Stimulated activated CD8-positive, alpha-beta memory T cell treated with anti-CD3 and anti-CD28 coated beads, Interleukin-2, amount 100 ng/mL, for 1 hour (primary cell): ENCODE measurements at places on chromosomes 3 and 15.

DNA sequence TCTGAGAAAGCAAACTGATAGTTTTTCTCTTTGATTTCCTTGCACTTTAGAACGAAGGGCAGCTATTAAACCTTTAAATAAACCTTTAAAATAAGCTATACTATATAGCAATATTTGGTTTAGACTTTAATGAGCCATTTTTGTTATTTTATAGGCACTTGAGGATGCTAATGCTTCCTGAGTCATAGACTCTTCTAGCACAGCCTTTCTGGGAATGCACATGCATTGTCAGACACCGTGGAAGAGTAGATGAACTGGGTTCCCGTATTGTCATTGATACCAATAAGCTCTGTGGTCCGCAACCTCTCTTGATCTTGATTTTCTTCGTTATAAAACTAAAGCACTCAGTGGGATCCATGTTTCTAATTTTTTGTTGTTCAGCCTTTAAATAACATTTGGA is 27.6 kb downstream of the CERS3 start:
- DNase-seq = no peak

GRCh38 chr3:139780593-139780992 is 102.8 kb upstream of the NMNAT3 start:
- no peak for DNase-seq

DNA sequence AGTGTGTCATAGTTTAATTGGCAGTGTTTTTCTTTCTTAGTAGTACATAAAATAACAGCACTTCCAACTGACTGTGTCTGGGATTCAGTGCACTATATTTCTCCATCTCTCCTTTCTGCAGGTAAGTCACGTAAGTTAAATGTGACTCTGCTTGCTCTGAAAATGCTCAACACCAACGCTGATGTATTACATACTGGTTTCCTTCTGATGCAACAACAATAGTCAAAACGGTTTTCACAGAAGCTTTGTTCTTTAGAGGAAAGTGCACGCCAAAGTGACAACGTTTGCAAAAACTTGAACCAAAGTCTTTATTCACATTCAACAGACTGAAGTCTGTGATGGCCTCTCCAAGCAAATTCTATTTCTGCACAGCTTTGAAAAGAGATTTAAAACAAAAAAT is 707.1 kb upstream of the CFAP20DC start:
- no peak for DNase-seq

GRCh38 chr3:110575702-110576101 is 495.9 kb upstream of the NECTIN3 start:
- no peak for DNase-seq

DNA sequence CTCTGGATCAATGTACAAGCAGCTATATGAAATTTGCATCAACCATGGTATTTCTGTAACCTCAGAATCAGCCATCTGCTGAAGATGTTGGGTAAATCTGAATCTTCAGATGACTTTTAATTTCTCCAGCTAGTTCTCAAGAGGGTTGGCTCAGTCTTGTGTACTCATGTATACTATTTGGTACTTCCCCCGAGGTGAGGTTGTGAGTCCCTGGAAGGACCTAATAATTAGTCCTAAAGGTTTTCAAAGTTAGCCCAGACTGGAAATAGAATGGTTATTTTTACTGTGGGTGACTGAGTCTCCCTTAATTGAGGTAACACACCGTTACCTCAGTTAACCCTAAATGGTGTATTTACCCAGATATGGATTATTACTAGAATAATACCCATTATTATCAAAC is 104.3 kb upstream of the THSD4 start:
- DNase-seq = no peak

DNA sequence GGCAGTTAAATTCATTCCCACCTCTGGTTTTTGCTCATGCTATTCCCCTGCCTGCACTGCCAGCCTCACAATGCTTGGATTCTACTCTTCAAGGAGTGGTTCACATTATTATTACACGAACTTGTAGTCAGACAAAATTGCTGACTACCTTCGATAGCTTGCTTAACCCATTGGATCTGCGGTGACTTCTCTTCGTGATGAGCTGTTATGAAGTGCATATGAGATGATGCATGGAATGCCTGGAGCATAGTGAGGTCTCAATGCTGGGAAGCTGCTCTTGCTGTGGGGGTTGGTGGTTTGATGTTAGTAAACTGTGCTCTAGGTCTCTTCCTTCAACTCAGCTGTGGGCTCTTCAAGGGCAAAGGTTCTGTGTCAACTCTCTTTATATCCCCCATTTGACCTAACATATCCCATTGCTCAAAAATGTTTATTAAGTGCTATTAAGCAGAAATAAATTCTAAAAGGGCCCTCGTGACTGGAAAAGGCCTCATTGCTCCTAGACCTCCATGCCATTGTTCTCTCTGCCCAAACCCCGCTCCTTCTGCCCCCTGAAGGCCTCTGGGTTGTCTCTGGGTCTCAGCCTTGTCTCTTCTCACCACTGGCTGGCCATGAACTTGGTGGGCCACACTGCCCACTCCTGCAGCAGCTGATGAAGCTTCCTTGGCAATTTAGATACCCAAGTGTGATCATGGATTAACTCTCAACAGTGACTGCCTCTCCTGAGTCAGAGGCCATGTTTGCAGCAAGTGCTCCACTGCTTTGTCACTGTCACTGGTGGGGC is 4.5 kb upstream of the SLCO2A1 start:
- no peak for DNase-seq

DNA sequence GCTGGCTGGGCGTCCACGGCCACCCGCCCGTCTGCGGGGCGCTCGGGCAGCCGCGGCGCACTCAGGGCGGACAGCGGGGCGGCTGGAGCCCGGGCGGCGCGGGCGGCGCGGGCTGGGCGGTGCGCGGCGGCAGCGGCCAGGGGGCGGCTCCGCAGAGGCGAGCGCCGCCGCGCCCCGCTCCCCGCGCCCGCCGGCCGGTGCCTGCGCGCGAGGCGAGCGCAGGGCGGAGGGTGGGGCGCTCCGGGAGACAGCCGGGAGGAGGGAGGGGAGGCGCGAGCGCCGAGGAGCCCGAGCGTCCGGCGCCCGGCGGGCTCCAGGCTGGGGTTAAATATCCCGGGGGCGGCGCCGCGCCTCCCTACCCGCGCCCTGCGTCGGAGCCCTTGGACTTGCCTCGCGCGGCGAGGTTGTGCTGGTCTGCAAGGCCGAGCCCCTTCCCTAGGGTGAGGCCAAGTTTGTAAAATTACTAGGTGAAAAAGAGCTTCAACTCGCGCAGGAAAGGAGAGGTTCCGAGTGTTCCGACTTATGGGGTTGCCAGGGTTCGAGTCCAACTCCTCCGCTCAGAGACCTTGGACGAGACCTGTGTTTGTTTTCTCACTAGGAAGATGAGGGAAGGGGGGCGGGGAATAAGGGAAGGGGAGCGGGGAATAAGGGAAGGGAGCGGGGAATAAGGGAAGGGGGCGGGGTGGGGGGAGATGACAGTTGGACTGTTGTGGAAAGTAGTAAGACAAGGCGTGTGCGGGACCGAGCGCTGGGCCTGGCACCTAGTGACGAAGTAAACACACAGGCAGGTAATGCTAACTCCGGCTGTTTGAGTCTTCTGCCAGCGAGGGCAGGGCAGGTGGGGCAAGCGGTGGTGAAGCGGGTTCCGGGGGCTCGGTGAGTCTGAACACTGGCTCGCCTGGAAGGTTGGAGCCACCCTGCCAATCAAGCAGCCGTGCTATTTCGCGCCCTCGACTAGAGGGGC is at the start of gene TNFAIP8L3:
TSS of gene TNFAIP8L3 (minus strand) at position 301 of the 964 bp plus-strand sequence. CDS start 311 bp downstream, outside the sequence.
- no peak for DNase-seq

DNA sequence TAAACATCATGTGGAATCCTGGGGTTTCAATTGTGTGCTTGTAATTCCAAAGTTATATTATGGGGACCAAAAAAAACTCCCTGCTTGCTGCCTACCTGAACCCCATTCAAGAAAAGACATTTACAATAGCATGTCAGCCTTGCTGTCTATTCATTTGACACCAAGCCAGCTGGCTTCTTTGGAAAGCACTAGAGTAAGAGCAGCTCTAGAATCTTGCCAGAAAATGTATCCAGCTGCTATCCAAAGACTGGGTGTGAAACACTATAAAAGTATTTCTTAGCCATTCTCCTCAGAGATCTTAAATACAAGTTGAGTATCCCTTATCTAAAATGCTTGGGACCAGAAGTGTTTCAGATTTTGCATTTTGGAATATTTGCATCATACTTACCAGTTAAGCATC is 87.4 kb downstream of the RAD18 start:
- DNase-seq = no peak

GRCh38 chr3:169243579-169243978 is 419.9 kb downstream of the MECOM start:
- DNase-seq = no peak

- DNase-seq = no peak
Measured at GRCh38 chr3:154758109-154758868, 321.8 kb upstream of the MME start.

- DNase-seq = no peak
Measured at GRCh38 chr3:185992831-185993374, 55.1 kb upstream of the TRA2B start.

DNA sequence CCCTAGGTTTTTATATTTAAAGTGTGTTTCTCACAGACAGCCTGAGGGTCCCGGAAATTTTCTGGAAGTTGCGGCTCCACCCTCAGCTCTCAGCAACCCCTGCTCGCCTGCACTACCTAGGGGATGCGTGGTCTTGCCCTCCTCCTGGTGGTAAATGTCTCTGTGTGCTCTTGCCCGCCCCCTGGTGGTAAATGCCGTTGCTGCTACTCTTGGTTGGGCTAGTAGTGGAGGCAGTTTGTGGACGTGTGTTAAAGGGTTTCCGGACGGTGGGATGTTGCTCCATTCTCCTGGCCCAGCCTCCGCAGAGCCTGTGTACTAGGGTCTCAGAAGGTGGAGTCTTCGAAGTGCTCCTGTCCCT is 27.4 kb downstream of the STOML1 start:
- DNase-seq = peak; percentile 73

GRCh38 chr3:152550284-152550683 is 281.6 kb downstream of the MBNL1 start:
- no peak for DNase-seq

- DNase-seq = no peak
Measured at GRCh38 chr15:41256103-41256502, 25.0 kb downstream of the CHP1 start.

DNA sequence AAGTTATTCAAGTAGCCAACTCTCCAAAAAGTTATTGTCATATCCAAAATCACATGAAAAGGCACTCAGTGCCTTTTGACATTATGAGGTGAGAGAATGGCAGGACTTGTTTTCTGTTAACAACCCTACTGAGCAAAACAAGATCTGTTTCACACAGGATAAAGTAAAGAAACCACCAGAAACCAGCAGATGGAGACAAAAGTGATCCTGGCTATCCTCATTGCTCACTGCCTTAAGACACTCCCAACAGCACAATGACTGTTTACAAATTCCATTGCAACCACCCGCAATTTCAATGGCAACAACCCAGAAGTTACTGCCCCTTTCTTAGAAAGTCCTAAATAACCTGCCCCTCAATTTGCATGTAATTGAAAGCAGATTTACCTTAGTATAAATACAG is 352.6 kb upstream of the NDN start:
- DNase-seq = no peak

GRCh38 chr3:195802261-195802701 is 9.4 kb downstream of the MUC4 start:
- DNase-seq = no peak

DNA sequence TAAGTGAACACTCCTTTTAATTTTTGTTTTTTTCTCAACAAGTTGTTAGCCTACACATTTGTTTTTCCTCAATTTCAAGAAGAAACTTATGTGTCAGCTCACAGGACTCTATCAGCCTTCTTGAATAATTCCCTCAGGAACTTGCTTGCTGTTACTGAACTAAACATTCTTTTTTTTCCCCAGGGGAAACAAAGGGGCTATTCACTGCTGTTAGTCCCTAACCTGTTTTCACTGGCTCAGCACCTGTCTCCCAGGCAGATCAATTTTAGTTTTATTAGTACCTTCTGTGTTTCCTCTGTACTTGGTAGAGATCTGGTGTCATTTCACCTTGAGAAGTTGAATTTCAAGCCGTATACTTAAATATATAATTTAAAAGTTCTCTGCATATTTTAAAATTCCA is 644.6 kb downstream of the CADM2 start:
- no peak for DNase-seq

GRCh38 chr3:143585720-143586456 is 262.4 kb downstream of the SLC9A9 start:
- no peak for DNase-seq

GRCh38 chr3:181622365-181622764 is 89.4 kb upstream of the SOX2 start:
- DNase-seq = no peak

GRCh38 chr3:173044998-173045397 is 96.0 kb downstream of the SPATA16 start:
- DNase-seq = no peak

DNA sequence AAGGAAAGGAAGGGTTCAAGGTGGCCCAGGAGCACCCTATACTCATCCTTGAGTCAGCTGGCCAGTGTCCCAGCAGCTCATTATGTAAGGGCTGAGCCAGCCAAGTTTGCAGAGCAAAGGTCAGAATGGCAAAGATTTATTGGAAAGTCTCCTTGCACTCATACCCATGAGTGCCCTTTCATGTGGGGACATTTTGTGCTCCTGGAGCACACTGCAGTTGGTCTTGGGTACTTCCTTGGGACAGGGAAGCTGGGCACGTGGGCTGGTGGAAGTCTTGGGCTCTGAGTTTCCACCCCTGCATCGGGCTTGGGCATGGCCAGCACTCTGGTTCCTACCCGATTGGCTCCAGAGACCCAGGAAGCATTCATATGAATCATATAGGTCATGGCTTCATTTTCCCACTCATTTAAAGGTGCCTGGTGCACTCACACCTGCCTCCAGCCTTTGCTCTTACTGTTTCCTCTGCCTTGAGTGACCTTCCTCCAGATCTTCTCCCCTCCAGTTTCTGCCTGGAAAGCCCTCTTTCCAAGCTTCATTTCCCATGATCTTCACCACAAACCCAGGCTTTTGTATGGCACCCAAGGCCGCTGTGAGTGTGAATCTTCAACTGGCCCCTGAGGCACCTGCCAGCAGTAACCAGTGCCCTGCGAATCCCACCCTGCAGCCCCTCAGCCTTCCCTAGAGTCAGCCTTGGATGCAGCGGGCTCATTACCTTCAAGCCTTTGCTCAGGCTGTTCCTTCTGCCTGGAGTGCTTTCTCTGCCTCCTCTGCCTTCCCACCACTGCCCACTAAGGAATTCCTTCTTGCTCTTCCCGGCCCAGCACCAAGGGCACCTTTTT is 10.5 kb upstream of the PRKCD start:
- no peak for DNase-seq

DNA sequence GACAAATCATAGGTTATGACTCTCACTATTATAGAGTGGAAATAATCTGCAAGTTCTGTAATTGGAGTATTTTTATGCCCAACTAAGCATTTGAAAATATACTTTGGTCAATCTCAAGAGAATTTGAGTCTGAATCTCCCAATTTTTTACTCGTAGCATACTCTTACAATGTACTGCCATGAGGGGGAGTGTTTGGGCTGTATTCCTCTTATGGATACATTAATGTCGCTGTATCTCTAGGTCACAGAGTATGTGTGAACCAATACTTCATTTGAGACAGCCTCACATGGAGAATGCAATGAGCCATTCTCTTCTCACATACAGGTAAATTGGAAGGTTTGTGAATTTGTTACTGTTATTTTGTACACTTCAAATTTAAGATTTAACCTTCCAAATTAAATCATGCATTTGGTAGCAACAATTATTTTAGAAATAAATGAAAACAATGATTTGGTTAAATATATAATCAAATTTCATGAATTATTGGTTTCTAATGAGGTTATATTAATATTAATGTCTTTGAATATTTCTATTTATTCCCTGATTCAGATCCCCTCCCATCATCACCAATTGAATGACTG is 5.5 kb upstream of the CD200 start:
- no peak for DNase-seq
